ENCODE measurements at places on chromosomes 6 and 20. TPM values are rescaled to one million over a fixed set of nuclear protein-coding genes. Genes with fewer than 3 reads are reported as not detected.

- DNase-seq, result no peak
These were observed 34.9 kb downstream of the ASCC3 start for GRCh38 chr6:100846276-100846675.

- no peak for DNase-seq
These were observed 212.1 kb downstream of the BMP2 start for GRCh38 chr20:6979621-6980020.

DNA sequence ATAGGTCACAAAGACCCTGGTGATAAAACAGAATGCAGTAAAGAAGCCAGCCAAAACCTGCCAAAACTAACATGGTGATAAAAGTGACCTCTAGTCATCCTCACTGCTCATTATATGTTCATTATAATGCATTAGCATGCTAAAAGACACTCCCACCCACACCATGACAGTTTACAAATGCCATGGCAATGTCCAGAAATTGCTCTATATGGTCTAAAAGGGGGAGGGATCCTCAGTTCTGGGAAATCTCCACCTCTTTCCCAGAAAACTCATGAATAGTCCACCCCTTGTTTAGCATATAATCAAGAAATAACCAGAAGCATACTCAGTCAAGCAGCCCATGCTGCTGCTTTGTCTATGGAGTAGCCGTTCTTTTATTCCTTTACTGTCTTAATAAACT lies 40.4 kb upstream of the MC3R start:
- no peak for DNase-seq

- no peak for DNase-seq
These were observed 282.6 kb downstream of the TPBG start for GRCh38 chr6:82646231-82646615.

Gene SMLR1
- total RNA-seq, result not detected

- DNase-seq, result no peak
These were observed 123.6 kb upstream of the TNFAIP3 start for GRCh38 chr6:137743493-137743892.

DNA sequence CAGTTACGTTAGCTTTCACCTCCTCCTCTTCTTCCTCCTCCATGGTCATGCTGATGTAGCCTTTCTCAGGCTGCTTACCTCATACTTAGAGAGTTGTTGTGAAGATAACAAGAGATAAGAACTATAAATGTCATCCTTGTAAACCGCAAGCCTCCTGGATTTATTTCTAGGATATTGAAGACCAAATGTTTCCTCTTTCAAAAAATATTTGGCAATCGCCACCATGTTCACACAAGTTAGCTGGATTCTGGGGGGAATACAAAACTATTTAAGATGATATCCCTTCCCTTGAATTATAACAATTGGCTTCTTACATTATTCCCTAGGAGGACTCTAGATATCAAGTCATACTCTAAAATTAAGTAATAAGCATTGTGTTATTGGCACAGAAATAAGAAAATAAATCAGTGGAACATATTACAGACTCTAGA lies 99.8 kb upstream of the PLEKHG1 start:
- DNase-seq, result no peak

- no peak for DNase-seq
These were observed 222.9 kb downstream of the LAMA2 start for GRCh38 chr6:129105793-129106192.

- no peak for DNase-seq
These were observed 46.4 kb upstream of the LAMP5 start for GRCh38 chr20:9467995-9468394.

DNA sequence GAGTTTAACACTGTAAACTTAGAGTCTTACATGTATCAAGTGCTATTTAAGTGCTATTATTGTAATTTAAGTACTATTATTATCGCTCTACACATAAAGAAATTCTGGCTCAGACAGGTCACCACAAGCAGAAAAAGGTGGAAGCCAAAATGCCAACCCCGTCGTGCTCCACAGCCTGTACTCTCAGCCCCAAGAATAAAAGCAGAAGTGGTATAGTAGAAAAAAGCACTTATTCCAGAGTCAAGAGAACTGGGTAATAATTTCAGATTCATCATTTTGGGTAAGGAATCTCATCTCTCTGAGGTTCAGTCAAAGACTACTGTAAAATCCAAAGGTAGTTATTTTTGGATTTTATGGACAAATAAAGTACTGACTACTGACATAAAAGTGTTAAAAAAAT lies 943 bp downstream of the ZUP1 start:
- DNase-seq, result no peak

Gene CCN6
- not detected for total RNA-seq

All from sigmoid colon (tissue), 7 donors.